MCF 10A (cell line): ENCODE measurements at places on chromosomes 16 and 17.

DNA sequence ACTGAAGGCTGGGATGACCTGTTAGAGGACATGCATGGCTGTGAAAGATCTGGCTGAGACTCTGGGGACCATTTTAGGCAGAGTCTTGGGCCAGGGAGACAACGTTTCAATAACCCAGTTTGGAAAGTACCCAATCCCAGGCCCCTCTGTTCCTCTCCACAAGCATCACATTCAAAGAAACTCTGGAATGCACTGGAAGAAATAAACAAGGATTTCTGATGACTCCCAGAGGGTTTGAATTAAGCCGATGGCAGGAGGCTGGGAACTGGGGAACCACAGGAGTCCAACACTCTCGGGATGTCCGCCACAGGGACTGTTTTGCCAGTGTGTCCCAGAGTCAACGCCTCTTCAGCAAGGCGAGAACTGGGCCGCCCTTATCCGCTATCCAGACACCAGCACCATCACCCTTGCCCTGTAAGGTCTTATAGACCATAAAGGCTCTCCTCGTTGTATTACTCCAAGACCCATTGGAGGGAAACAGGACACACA is 3.3 kb downstream of the PMP22 start:
- DNase-seq: no peak

- no peak for DNase-seq
Observed at GRCh38 chr16:89422527-89422904, 67.8 kb downstream of the ANKRD11 start.

- no peak for DNase-seq
Observed at GRCh38 chr16:87230571-87230970, 86.6 kb downstream of the C16orf95 start.

- DNase-seq: no peak
Observed at GRCh38 chr17:31171701-31172100, 76.9 kb downstream of the NF1 start.

DNA sequence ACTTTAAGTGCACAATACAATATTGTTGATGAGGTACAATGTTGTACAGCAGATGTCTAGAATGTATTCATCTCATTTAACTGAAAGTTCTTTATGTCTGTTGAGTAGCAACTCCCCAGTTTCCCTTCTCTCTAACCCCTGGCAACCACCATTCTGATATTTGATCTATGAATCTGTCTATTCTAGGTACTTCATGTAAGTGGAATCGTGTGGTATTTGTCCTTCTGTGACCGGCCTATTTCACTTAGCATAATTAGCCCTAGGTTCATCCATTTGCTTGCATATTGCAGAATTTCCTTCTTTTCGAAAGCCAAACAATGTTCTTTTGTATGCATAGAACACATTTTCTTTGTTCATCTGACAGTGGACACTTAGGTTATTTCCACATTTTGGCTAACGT is 10.8 kb downstream of the RGS9 start:
- no peak for DNase-seq

DNA sequence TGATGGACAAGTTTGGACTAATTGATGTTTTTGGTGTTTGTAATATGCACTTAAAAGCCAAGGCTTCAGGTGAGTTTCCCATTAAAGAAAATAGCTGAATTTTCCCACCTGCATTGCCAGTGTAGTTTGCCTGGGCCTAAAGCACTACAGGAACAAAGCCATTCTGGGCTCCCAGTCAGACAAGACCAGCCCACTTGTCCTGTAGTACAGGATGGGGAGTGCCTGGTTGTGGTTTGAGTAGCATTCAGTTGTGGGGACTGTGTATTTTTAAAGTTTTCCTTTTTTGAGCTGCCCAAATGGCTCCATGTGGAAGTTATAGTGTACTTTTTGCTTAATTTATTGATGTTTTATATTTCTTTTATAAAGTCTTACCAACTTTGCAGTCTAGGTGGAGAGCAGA is 91.7 kb downstream of the TANGO6 start:
- no peak for DNase-seq

GRCh38 chr17:19306160-19307111 is 56.1 kb downstream of the B9D1 start:
- no peak for DNase-seq

GRCh38 chr16:75216127-75216526 is 2.7 kb upstream of the CTRB1 start:
- no peak for DNase-seq

DNA sequence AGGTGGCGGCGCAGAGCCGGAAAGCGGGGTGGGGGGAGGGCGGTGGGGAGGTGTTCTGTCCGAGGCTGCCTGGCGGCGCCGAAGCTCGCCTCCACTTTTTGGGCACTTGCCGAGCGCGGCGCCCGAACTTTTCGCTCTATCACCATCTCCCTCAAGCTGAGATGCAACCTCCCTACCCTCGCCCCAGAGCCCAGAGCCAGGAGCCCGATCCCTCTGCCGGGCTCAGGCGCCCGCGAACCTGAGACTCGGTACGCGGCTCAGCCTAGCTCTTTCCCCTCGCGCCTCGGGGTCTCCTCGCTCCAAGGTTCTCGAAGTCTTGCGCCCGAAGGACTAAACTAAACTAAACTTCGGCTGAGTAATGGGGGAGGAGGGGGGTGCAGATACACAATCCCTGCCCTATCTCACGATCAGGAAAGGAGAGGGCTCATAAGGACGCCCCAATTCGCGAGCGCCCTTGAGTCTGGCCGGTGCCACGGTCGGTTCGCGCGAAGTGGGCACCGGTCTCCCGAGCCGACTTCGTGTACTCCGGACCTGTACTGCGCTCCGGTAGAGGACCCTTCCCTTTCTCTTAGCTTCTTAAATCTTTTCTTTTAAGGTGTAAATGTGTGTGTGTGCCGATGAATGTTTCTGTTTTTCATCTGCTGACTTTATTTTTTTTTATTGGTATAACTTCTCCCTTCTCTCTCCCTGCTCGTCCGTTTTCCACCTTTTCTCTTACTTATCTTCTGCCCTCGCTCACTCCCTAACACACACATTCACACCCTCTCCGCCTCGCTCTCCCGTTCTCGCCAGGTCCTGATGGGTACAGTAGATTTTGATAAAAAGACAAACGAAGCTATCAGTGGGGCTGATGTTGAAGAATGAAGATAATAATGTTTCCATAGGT is 1.9 kb upstream of the SALL1 start:
- no peak for DNase-seq

GRCh38 chr16:88785106-88785924 is at the start of gene PIEZO1:
Gene PIEZO1, minus strand, starts transcription at chr16:88785220. Its CDS starts 256 bp downstream, at chr16:88784964.
- peak; percentile 55 for DNase-seq

DNA sequence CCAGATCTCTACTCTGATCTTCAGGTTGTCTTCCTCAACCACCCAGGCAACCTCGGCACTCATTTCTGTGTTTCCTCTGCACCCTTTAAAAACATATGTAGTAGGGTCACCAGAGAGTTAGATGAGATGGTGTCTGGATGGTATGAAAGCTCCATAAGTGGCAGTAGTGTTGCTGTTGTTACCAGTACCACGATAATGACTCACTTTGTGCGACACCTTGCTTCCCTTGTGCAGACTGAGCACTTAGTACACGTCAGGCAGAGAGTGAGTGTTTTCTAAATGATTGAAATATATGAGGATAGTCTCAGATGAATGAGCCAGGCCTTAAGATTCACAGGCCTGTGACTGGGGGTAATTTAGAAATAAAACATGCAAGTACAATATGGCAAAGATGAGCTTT is 188.7 kb downstream of the MAF start:
- no peak for DNase-seq

- DNase-seq: no peak
Observed at GRCh38 chr17:33373273-33373672, 80.2 kb upstream of the ASIC2 start.

GRCh38 chr17:10316801-10317542 is 55.8 kb downstream of the MYH13 start:
- DNase-seq: peak; percentile 65

- no peak for DNase-seq
Observed at GRCh38 chr16:20871941-20872815, 28.0 kb downstream of the DCUN1D3 start.

GRCh38 chr16:12415072-12415471 is 388.6 kb downstream of the CPPED1 start:
- no peak for DNase-seq

- DNase-seq: peak; percentile 41
Observed at GRCh38 chr17:35390663-35391062, 17.2 kb upstream of the SLFN11 start.

- DNase-seq: no peak
Observed at GRCh38 chr17:4142107-4142900, 526 bp downstream of the ZZEF1 start.

DNA sequence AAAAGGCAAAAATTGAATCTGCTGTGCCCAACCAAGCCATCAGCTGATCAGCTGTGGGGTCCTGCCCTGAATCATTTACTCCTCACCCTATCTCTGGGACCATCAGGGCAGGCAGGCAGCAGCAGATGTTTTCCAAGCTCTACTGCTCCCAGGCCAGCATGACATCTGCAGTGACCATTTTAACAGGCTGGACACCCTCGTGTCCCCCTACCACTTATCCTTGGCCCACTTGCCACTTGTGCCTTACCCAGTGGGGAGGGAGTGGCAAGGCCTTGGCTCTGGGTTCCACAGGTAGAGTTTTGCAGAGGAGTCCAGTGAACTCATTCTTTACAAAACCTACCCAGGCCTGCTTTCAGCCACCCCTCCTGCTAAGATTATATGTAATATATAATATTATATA is 12.0 kb upstream of the CA4 start:
- DNase-seq: no peak
